A172 (cell line): ENCODE measurements at places on chromosomes 16 and 17.

GRCh38 chr17:13995856-13996271 is 73.4 kb upstream of the COX10 start:
- DNase-seq = no peak

DNA sequence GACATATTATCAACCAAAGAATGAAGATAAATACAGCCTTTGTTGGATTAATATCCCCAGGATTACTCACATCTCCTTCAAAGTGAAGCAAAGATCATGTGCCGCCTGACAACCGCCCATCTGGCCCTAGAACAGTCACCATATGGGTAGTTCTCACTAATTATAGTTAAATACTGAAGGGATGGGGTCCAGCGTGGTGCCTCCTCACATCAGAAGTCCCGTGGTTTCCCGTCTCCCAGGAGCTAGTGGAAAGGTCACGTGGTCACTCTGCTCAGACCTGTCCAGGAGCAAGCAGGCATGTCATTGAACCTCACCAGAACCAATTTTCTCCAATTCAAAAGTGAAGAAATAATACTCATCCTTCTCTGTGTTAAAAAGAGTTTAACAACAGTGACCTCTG is 434.5 kb downstream of the SHISA9 start:
- DNase-seq = no peak

- no peak for DNase-seq
These were observed 11.8 kb downstream of the ASPHD1 start for GRCh38 chr16:29912087-29912486.

GRCh38 chr17:43372273-43372911 is 26.4 kb upstream of the ARL4D start:
- DNase-seq = no peak

GRCh38 chr16:81096715-81097208 is 567 bp upstream of the GCSH start:
- no peak for DNase-seq

DNA sequence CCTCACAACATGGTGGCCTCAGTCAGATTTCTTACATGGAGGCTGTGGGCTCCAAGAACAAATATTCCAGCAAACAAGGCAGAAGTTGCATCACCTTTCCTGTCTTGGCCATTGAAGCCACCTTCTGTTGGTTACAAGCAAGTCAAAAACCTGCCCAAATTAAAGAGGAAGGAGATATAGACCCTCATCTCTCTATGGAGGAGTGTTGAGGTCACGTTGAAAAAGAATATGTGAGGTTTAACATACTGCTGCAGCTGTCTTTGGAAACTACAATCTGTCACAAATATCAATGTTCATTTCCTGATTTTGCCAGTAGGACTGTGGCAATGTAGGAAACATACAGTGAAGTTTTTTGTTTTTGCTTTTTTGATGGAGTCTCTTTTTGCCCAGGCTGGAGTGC is 211.4 kb downstream of the COPRS start:
- DNase-seq = no peak
